Fibroblast of the aortic adventitia (primary cell): ENCODE measurements at places on chromosomes 16 and 17. TPM values are rescaled to one million over a fixed set of nuclear protein-coding genes. Genes with fewer than 3 reads are reported as not detected.

Gene NAA60
- total RNA-seq: 13.0 and 16.6 TPM in 2 replicates

Gene DPEP3
- not detected in 2 replicates for total RNA-seq

Gene SERPINF2
- 0.18 and 1.3 TPM in 2 replicates for total RNA-seq

Gene TEPSIN
- 3.4 and 13.3 TPM in 2 replicates for total RNA-seq

Gene KRT40
- total RNA-seq: not detected in 2 replicates

Gene ACSM3
- total RNA-seq: 0.27 and 0.65 TPM in 2 replicates

Gene APOH
- not detected in 2 replicates for total RNA-seq

Gene NPIPA8
- total RNA-seq: not detected in 2 replicates

Gene USB1
- total RNA-seq: 7.0 and 15.8 TPM in 2 replicates

Gene IGFBP4
- 314 and 706 TPM in 2 replicates for total RNA-seq

Gene MYH2
- total RNA-seq: 0.25 TPM in 1 of 2 replicates, not detected in the other
